PC-3 (cell line): ENCODE measurements at places on chromosomes 1 and 21. TPM values are rescaled to one million over a fixed set of nuclear protein-coding genes. Genes with fewer than 3 reads are reported as not detected.

- peaks cover 6% of the 10 kb centered on the region for H3K36me3 ChIP-seq
- H3K4me3 ChIP-seq = no peak overlapping the region; the same call in 1 of the 2 replicates
- peak overlapping the region; percentile 10; the same call in 1 of the 2 replicates for H3K27ac ChIP-seq
- DNase-seq = peak; percentile 86
These were observed 44.9 kb downstream of the LRRC8D start for GRCh38 chr1:89865498-89866382.

- no peak overlapping the region for H3K4me3 ChIP-seq
- H3K27me3 ChIP-seq = no peaks in the 10 kb centered on the region
- H3K27ac ChIP-seq = no peak overlapping the region
- H3K36me3 ChIP-seq = no peaks in the 10 kb centered on the region
- peak; percentile 73 for DNase-seq
These were observed 422.9 kb downstream of the SETD4 start for GRCh38 chr21:35637431-35637830.

DNA sequence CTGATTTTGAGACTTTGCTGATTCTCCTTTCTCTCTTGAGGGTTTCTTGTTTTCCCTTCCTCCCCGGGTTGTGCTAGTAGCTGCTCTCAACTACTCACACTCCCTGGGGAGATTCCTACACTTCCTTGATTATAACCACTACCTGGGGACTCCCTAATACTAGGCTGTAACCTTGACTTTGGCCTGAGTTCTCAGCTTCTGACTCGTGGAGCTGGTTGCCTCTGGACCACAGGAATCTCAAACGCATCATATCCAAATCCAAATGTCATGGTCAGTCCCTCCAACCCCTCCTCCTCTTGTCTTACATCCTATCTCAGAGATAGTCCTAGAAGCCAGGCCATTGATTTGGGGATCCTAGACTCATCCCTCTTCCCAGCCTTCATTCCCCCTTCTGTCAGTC, 12.0 kb downstream of the MOV10 start:
- peaks cover 2% of the 10 kb centered on the region for H3K36me3 ChIP-seq
- H3K27me3 ChIP-seq = no peaks in the 10 kb centered on the region
- H3K27ac ChIP-seq = no peak overlapping the region
- no peak for DNase-seq
- no peak overlapping the region for H3K4me3 ChIP-seq

DNA sequence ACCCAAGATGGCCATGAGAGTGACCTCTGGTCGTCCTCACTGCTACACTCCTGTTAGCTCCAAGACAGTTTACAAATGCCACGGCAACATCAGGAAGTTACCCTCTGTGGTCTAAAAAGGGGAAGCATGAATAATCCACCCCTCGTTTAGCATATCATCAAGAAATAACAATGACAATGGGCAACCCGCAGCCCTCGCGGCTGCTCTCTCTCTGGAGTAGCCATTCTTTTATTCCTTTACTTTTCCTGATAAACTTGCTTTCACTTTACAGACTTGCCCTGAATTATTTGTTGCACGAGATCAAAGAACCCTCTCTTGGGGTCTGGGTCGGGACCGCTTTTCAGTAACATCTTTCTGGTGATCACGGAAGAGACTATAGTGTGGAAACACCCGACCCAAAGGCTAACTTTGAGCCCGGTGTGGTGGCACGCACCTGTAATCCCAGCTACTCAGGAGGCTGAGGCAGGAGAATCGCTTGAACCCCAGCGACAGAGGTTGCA, 19.8 kb upstream of the COX20 start:
- H3K27ac ChIP-seq = no peak overlapping the region
- no peak overlapping the region for H3K4me3 ChIP-seq
- H3K27me3 ChIP-seq = no peaks in the 10 kb centered on the region
- H3K4me1 ChIP-seq = peaks cover 9% of the 10 kb centered on the region; the same call in 1 of the 2 replicates
- DNase-seq = no peak

- H3K36me3 ChIP-seq = no peaks in the 10 kb centered on the region
- H3K27ac ChIP-seq = no peak overlapping the region
- H3K4me3 ChIP-seq = no peak overlapping the region
- no peak for DNase-seq
These were observed 79.8 kb downstream of the PIGK start for GRCh38 chr1:77139389-77139788.

DNA sequence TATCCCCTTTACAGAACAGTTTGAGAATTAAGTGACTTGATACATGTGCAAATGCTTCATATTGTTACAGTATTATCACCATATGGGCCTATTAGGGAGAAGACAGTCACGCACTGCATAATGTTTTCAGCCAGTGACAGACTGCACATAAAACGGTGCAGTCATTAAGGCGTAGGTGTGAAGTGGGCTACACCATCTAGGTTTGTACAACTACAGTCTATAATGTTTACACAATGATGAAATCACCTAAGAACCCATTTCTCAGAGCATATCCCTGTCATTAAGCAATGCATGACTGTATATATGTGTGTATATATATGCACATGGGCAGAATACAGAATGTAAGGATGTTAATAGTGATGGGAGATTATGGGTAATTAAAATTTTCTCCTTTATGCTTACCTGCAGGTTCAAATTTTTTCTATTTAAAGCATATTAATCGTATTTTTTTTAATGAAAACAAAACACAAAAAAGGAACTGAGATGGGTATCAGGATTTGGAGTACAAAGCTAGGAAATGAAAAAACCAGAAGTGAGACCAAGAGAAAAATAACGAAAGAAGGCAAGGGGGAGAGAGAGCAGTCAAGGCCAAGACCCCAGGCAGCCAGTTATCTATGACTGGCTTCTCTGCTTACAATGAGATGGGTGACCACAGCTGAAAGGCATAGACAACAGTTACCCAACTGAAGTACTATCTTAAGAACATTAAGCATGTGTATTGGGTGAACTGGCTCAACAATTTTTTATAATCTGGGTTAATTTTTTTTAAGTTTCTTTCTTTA, 122.9 kb upstream of the DAB1 start:
- no peak overlapping the region for H3K27ac ChIP-seq
- no peak overlapping the region for H3K4me3 ChIP-seq
- no peaks in the 10 kb centered on the region for H3K4me1 ChIP-seq
- H3K27me3 ChIP-seq = no peaks in the 10 kb centered on the region

DNA sequence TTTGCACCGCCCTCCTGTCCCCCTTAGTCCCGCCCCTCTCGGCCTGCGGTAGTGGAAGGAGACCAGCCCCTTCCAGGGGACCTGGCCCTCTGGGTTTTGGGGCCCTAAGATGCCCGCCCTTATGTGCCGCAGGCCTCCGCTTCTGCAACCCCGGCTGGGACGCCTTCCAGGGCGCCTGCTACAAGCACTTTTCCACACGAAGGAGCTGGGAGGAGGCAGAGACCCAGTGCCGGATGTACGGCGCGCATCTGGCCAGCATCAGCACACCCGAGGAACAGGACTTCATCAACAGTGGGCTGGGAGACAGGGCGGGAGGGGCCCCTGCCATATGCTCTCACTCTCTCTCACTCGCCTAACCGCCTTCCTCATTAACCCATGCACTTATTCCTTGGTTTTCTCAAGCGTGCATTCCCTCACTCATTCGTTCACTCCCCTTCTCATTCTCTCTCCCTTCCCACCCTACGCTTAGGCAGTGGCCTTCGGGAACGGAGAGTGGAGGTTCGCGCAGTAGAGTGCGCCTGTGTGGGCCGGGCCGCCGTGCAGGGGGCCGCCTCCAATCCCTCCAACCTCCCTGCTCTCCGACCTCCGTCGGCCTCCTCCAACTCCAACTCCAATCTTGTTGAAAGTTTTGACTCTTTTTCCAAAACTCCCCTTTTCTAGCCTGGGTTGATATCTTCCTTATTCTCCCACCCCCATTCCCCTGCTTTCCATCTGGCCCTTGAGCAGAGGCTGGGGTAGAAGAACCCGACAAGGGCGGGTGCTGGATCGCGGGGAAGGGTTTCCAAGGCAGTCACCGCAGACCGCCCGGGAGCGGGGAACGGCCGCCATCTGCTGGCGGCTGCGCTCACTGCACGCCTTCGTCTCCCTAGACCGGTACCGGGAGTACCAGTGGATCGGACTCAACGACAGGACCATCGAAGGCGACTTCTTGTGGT, 15.2 kb downstream of the BCAN start:
- H3K4me3 ChIP-seq = peak overlapping the region; percentile 29; the same call in 1 of the 2 replicates
- no peak overlapping the region for H3K27ac ChIP-seq
- peak; percentile 87 for DNase-seq
- H3K36me3 ChIP-seq = no peaks in the 10 kb centered on the region
- H3K4me1 ChIP-seq = peaks cover 38% of the 10 kb centered on the region
- 0 out of 2 replicates have a peak, but pooled peaks cover 3% of the 10 kb centered on the region for H3K27me3 ChIP-seq

DNA sequence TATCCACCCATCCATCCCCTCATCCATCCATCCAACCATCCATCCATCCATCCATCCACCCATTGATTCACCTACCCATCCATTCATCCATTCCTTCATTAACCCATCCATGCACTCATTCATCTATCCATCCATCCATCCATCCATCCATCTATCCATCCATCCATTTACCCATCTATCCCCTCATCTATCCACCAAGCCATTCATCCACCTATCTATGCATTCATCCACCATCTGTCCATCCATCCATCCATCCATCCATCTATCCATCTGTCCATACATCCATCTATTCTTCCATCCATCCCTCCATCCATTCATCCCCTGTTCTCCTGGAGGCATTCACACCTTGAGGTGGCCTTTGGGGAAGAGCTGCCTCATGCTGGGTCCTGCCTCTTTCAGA, 107.0 kb downstream of the PRDM16 start:
- H3K4me1 ChIP-seq = no peaks in the 10 kb centered on the region
- no peaks in the 10 kb centered on the region for H3K36me3 ChIP-seq
- no peak for DNase-seq
- H3K27ac ChIP-seq = no peak overlapping the region

DNA sequence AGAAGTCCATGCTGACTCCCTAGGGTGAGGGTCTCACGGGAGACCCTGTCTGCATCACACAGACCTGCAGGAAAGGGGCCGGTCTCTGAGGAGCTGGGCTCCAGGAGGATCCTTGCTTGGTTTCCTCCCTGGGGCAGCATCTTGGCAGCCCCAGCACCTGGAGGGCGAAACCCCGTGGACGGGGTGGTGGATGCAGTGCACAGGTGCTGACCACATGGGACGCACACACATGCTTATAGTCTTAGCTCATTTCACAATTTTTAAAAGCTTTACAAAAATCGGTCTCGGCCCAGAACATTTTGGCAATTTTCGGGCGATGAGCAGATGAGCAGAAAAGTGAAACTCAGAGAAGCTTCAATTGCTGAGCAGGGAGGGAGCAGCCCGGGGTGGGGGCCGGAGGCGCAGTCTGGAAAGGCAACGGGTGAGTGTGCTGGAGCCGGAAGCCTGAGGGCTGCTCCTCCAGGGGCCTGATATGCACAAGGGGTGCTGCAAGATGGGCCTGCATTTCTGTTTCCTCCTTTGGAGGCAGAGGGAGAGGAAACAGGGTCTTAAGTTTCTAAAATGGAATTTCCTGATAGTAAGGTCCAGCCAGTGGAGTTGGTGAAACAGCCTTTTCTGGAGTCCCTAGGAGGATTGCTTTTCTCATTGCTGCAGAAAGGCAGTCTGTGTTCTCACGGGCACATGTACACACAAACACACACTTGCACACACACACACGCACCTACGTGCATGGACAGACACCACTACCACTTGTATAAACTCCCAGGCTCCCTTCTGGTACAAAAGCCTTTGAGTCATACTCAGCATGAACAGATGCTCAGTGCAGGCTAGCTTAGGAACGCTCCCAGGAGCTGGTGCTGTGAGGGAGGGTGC, 60.6 kb downstream of the SCCPDH start:
- H3K36me3 ChIP-seq = 0 out of 2 replicates have a peak, but pooled peaks cover 6% of the 10 kb centered on the region
- H3K4me1 ChIP-seq = no peaks in the 10 kb centered on the region
- H3K27ac ChIP-seq = no peak overlapping the region

DNA sequence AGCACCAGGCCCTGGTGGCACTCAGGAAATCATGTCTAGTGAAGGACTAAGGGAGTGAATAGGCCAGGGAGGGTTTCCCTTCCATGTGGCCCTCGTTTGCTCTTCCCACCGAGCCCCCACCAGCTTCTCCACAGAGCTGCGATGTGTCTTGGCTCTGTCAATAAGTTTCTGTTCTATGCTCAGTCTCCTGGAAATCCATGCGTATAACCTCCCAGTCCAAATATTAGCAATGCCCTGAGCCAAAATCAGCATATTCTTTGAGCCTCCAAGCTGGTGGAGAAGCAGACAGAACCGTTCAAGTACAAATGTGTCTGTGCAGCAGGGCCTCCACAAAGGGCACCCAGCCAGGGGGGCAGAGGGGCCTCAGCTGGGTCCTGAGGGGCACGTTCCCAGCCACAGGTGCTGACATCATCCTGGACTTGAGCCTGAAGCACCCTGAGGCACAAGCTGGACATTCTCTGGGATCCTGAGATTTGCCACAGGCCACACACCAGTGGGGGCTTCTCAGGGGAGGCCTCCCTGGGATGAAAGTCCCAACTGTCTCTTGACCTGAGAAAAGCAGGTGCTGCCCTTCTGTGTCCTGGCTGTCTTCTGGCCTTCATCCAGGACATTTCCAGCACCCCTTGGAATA, 350.5 kb upstream of the VAMP3 start:
- no peaks in the 10 kb centered on the region for H3K4me1 ChIP-seq
- no peak overlapping the region for H3K4me3 ChIP-seq
- no peaks in the 10 kb centered on the region for H3K27me3 ChIP-seq
- no peaks in the 10 kb centered on the region for H3K36me3 ChIP-seq
- H3K27ac ChIP-seq = no peak overlapping the region

GRCh38 chr1:233005703-233006102, 55.3 kb downstream of the NTPCR start:
- DNase-seq = peak; percentile 51
- H3K27ac ChIP-seq = no peak overlapping the region
- H3K27me3 ChIP-seq = no peaks in the 10 kb centered on the region
- peaks cover 20% of the 10 kb centered on the region for H3K4me1 ChIP-seq
- no peaks in the 10 kb centered on the region for H3K36me3 ChIP-seq
- no peak overlapping the region for H3K4me3 ChIP-seq

The SYTL1 gene
- total RNA-seq = 26.8 and 34.3 TPM in 2 replicates

The SYCP1 gene
- total RNA-seq = not detected in 2 replicates

The DDR2 gene
- total RNA-seq = 0.77 and 1.4 TPM in 2 replicates

The LCK gene
- 3.6 and 4.3 TPM in 2 replicates for total RNA-seq

The C1orf56 gene
- total RNA-seq = 2.8 and 3.8 TPM in 2 replicates

- H3K36me3 ChIP-seq = no peaks in the 10 kb centered on the region
- no peaks in the 10 kb centered on the region for H3K27me3 ChIP-seq
- no peak for DNase-seq
- peak overlapping the region; percentile 97 for H3K27ac ChIP-seq
- H3K4me3 ChIP-seq = peak overlapping the region; percentile 75
These were observed 1.4 kb downstream of the DENND1B start for GRCh38 chr1:197773856-197774255.

- no peaks in the 10 kb centered on the region for H3K36me3 ChIP-seq
- no peaks in the 10 kb centered on the region for H3K27me3 ChIP-seq
- H3K27ac ChIP-seq = no peak overlapping the region
- H3K4me1 ChIP-seq = peaks cover 10% of the 10 kb centered on the region; the same call in 1 of the 2 replicates
These were observed 69.2 kb downstream of the SCCPDH start for GRCh38 chr1:246793356-246793896.
